Activated CD4-positive, CD25-positive, alpha-beta regulatory T cell (primary cell): ENCODE measurements at places on chromosomes 7 and 10.

- no peak for DNase-seq
These were observed 5.0 kb upstream of the PAXIP1 start for GRCh38 chr7:155007947-155008346.

GRCh38 chr10:27646194-27646593 is 99.4 kb downstream of the MKX start:
- no peak for DNase-seq

DNA sequence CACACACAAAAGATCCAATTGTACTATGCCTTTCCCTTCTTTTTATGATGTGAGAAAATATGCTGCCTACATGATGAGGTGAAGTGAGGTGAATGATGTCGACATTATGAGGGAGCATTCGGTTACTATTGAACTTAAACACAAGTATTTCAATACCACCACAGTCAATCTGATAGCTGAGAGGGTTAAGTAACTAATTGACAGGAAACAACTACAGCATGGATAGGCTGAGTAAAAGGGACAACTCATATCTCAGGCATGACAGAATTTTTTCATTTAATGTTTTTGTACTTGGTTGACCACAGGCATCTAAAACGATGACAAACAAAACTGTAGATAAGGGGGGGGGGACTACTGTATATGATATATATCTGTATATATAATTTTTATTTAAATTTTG is 488.9 kb downstream of the SH2D4B start:
- DNase-seq, result no peak

GRCh38 chr10:29426420-29426819 is 137.6 kb downstream of the LYZL1 start:
- no peak for DNase-seq

DNA sequence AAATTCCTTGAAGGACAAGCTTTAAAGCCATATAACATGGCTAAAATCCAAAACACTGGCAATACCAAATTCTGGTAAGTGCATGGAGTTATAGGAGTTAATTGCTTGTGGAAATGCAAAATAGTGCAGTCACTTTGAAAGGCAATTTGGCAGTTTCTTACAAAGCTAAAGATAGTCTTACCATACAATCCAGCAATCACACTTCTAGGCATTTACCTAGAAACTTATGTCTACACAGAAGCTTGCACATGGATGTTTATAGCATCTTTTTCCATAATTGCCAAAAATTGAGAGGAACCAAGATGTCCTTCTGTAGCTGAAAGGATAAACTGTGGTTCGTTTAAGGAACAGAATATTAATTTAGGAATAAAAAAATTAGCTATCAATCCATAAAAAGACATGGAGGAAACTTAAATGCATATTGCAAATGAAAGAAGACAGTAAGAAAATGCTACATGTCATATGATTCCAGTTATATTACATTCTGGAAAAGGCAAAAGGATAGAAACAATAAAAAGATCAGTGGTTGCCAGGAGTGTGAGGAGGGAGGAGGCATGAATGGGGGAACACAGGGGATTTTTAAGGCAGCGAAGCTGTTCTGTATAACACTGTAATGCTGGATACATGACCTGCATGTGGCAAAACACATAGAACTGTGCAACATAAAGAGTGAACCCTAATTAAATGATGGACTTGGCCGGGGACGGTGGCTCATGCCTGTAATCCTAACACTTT is 51.9 kb downstream of the GNAT3 start:
- no peak for DNase-seq

DNA sequence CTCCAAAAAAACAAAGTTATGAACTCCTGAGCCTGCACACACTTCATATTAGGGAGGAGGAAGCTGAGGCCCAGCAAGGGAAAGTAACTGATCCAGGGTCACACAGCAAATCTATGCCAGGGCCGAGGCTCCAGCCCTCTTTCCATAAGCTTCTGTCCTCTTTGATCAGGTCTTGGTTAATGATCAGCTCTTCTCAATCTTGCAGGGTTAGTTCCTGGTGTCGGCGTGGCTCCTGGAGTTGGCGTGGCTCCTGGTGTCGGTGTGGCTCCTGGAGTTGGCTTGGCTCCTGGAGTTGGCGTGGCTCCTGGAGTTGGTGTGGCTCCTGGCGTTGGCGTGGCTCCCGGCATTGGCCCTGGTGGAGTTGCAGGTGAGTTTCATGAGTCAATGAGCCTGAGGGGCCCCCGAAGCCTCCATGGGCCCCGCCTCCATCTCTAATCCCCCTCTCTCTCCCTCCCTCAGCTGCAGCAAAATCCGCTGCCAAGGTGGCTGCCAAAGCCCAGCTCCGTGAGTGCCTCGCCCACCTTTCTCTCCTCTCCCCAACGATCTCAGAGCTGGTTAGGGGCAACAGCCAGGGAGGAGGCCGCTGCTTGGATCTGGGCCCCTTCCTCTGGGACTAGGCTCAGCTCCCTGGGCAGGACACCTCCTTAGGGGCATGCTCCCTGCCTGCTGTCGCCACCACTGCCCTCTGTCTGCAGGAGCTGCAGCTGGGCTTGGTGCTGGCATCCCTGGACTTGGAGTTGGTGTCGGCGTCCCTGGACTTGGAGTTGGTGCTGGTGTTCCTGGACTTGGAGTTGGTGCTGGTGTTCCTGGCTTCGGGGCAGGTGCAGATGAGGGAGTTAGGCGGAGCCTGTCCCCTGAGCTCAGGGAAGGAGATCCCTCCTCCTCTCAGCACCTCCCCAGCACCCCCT is 23.7 kb upstream of the LIMK1 start:
- DNase-seq, result no peak

GRCh38 chr7:116030651-116031276 is at the start of gene TFEC:
TSS of gene TFEC (minus strand) at chr7:116030763. CDS start at chr7:115984441, 46,322 bp downstream.
- no peak for DNase-seq

DNA sequence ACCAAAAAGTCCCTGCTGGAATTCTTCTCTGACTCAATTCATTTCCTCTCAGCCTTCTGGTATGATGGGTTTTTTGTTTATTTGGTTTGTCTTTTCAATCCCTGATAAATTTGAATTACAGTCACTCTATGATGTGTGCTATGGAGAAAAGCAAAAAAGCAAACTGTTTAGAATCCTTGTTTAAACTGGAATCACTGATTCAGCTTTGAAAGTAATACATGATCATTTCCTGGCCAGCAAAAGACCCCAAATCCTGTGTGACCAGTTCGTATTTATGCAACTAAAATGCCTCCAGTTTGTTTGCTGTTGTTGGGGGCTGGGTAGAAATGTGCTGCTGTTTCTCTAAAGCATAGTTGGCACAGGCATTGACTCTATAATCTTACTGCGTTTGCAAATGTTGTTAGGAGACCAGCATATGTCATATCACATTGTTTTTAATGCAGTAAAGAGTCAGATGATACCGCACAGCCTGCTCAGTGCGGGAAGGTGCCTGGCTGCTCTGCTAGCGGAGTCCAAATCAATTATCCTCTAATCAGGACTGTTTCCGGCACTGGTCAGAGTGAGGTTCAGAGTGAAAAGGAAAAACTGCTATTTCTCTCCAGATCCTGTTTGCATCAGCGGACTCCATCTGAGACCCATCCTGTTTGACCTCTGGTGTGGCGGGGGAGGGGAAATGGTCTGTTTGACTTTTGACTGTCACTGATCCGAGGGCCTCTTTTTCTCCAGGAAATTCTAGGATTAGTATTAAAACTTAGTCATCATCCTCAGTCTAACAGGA is 40.6 kb upstream of the ADD3 start:
- no peak for DNase-seq

DNA sequence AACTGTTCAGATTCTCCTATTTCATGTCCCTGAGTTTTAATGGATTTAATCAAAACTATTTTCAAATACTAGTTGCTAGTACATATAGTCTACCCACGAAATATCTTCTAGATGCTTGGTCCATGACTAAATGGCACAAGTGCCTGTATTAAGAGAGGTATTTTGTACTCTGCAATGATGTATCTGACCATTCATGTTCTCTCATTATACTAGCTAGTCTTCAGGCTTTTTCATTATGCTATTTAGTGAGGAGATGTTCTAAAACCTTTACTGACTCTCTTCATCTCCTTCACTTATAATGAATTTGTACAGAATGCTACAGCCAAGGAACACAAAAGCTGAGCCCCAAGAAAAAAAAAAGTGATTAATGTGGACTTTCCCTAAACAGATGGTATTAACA is 222.5 kb downstream of the AHR start:
- DNase-seq, result no peak

- no peak for DNase-seq
These were observed 96.1 kb downstream of the FAM107B start for GRCh38 chr10:14678637-14679036.

DNA sequence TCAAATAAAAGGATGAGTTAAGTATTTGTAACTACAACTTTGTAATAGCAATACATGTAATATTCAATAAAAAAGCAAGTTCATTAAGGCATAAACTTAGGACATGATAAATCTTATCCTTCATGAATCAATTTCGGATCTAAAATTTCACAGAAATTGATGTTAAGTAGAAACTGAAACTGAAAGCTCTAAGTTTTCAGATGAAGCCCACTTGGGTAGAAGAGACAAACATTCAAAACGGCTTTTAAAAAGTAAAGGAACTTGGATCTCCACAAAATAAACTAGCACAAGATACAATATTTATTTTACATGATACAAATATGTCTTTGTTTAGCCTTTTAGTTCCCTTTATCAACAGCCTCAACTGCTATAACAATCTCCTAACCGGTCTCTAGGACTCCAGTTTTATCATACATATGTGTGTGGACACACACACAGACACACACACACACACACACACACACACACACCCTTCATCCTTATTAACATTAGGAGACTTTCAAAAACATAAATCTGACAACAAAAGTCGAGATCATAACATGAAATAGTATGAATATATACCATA is 83.7 kb downstream of the USP6NL start:
- no peak for DNase-seq

GRCh38 chr10:12540341-12540781 is 191.0 kb downstream of the CAMK1D start:
- no peak for DNase-seq

GRCh38 chr7:90693939-90694338 is 97.8 kb downstream of the CDK14 start:
- no peak for DNase-seq

DNA sequence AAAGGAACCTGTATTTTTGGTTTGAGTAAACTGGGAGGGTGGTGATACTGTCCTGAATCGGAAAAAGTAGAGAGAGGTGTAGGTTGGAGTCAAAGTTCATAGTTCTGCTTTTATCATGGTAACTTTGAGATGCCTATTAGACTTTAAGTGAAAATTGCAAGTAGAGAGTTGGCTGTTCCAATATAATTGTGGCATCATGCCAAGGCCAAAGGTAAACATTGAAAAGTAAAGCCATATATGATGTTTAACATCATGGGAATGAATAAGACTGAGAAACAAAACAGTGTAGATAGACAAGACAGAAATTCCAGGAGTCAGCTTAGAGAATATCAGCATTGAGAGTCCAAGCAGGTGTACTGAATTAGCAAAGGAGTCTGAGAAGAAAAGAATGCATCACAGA is 570.9 kb downstream of the HTR7 start:
- DNase-seq, result no peak

- no peak for DNase-seq
These were observed 47.5 kb downstream of the CAMK2B start for GRCh38 chr7:44277851-44278250.

DNA sequence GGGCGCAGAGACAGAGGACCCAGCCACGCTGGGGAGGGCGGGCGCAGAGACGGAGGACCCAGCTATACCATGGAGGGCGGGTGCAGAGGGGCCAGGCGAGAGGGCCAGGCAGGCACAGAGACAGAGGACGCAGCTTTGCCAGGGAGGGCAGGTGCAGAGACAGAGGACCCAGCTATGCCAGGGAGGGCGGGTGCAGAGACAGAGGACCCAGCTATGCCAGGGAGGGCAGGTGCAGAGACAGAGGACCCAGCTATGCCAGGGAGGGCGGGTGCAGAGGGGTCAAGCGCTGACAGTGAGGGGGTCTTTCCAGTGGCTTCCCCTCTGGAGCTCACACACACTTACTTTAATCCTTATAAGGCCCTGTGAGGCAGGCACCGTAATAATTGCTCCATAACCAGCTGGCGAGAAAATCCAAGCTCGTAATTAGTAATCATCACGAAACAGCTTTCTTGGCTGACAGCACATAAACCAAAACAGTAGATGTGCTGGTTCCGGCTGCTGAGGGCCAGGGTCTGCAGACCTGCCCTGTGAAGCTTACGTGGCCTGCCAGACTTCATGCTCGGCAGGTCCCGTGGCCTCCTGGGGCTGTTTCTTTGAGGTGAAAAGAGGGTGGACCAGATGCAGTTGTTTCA is 137.2 kb downstream of the VIPR2 start:
- no peak for DNase-seq

- no peak for DNase-seq
These were observed 103.5 kb upstream of the FERD3L start for GRCh38 chr7:19248681-19249080.

DNA sequence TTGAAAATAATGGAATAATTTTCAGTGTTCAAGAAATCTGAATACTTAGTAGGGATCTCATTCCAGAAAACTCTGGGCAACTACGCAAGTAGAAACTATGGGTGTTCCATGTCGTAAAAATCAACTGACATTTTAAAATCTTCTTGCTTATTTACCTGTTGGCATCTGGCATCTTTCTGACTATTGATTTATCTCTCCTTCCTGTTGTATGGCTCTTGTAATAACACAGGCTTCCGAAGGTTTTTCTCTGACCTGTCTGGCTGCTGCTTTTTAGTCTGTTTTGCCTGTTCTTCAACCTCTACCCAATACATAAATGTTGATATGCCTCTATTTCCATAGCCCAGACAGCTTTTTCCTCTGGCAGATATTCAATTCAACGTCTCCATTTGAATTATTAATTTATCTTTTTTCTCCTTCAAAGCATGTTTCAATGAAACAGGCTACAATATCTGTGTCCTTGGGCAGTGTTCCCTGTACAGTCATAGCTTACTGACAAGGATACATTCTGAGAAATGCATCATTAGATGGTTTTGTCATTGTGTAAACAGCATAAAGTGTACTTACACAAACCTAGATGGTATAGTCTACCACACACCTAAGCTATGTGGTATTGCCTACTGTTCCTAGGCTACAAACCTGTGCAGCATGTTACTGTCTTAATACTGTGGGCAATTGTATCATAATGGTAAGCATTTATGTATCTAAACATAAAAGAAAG is 105.9 kb upstream of the ETV1 start:
- DNase-seq, result no peak

- DNase-seq, result no peak
These were observed 194.0 kb upstream of the PPP1R3A start for GRCh38 chr7:114112806-114113205.

- no peak for DNase-seq
These were observed 17.6 kb downstream of the CCDC71L start for GRCh38 chr7:106643216-106644000.

- DNase-seq, result no peak
These were observed 100.9 kb upstream of the TAS2R16 start for GRCh38 chr7:123096434-123096833.

DNA sequence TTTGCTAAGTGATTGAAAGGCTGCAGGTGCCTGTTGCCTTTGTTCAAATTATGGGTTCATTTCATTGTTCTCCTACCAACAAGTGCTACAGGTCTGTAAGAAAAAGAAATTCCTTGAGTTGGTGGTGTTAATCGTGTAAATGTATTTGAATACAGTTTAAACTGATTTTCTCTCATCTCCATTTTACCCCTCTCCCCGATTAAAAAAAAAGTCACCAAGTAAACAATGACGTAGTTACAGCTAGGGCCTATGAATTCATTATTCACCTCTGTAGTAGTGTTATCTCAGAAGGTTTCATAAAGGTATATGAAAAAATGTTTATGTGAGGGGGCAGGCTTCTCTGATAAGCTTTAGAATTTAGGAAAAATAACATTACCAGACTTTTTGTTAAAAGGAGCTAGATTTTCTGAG is 1.1 kb downstream of the REEP3 start:
- no peak for DNase-seq

GRCh38 chr10:125003146-125003900 is 61.4 kb downstream of the ZRANB1 start:
- no peak for DNase-seq
